Muscle of leg (tissue), 16 donors: ENCODE measurements at places on chromosomes 5 and 9. TPM values are rescaled to one million over a fixed set of nuclear protein-coding genes. Genes with fewer than 3 reads are reported as not detected.

GRCh38 chr9:128072144-128073021 lies 4.4 kb downstream of the SLC25A25 start:
- peak; percentile 92 for DNase-seq

GRCh38 chr5:127577458-127577857 lies 60.0 kb downstream of the PRRC1 start:
- no peak for DNase-seq

DNA sequence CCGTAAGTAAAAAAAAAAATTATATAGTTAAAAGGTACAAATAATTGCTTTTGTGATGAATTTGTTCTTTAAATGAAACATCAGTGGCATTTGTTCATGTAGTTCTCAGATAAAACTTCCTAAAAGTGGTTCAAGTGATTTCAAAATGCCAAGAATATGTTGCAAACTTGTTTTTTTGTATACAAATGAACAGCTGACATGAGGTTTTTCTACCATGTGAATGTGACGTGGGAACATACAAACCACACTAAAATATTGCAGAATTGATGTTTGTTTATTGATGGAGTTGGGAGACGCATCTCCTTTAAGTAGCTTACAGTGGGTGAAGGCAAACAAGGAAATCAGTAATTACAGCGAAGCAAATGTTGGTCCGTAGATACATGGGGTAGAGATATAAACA lies 16.9 kb downstream of the BASP1 start:
- DNase-seq, result no peak

- DNase-seq, result no peak
Observed at GRCh38 chr5:38613992-38614836, 57.8 kb upstream of the LIFR start.

DNA sequence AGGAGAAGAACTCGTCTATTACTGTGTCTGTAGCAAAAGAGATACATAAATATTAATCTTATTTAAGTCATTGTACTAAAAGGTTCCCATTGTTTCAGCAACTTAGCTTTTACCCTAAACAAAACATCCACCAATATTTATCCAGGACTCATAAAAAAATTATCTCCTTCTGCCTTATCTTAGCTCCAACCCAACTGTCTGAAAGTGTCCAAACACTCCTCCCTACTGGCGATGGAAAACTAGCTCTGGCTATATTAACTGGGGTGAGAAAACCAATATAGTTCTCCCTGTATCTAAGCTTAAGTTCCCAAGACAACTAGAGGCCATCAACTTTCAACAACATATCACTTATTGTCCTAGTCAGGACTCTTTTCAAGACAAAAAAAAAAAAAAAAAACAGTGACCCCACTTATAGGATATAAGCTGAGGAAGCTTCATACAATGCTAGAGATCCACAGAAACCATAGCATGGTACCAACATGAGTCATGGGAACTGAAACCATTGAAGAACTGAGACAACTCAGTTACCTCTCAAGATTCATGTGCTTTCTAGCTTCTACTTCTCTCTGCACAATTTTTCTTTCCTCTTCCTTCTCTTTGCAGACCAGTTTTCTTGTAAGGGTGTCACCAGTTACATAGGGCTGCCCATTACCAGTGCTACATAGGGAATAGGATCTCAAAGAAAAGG lies 150.7 kb upstream of the RASA1 start:
- no peak for DNase-seq

- DNase-seq, result no peak
Observed at GRCh38 chr9:108468364-108468763, 387.4 kb downstream of the ACTL7B start.

GRCh38 chr5:112238473-112238872 lies 180.6 kb downstream of the EPB41L4A start:
- no peak for DNase-seq

- DNase-seq, result no peak
Observed at GRCh38 chr5:150219142-150219541, 29.3 kb downstream of the SLC6A7 start.

DNA sequence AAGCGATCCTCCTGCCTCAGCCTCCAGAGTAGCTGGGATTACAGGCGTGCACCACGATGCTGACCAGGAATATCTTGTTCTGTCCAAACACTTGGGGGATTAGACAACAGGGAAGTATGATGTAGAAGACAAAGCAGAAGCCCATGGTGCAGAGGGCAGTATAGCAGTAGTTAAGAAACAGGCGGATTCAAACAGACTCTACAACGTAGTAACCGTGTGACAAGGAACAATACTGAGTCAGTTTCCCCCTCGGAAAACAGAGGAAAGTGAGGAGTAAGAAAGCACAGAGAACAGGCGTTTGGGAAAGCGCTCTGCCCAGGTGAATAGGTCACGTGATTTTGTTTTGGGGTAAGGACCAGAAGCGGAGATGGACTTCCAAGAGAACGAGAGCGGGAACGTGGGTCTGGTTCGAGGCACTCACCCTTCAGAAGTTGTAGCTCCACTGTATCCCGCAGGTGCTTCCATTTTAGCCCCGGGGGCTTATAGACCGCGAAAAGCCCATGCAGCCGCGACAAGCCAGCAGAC lies 306 bp downstream of the TRUB2 start:
- DNase-seq, result no peak

DNA sequence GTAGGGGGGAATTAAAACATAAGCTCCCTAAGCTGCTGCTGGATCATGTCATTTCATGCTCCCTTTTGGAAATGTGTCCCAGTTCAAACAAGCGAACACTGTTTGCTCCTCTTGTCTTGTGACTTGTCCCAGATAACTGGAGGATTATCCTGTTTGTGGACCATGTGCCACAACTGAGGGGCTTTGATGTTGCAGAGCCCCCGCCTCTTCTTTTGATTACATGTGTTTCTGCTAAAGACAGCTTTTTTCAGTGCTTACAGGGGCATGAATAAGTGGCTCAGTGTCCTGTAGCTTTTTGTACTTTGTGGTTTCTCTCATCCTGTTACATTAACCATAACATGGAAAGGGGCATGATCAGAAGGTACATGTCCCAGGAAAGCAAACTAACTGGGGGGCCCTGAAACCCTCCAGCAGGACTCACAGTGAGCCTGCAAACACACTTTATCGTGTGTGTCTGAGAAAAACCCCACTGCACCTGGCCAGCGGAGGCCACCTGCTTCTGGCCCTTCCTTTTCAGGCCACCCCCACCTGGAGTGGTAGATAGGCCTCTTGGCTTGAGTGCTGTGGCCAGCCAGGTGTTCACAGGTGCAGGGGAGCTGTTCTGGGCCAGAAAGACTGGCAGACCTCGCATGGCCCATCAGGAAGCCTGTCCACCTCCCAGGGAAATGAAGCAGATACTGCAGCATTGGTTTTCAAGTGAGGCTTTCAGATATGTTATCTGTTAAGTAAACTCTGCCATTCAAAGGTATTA lies 285.6 kb downstream of the FANCC start:
- DNase-seq, result peak; percentile 42

DNA sequence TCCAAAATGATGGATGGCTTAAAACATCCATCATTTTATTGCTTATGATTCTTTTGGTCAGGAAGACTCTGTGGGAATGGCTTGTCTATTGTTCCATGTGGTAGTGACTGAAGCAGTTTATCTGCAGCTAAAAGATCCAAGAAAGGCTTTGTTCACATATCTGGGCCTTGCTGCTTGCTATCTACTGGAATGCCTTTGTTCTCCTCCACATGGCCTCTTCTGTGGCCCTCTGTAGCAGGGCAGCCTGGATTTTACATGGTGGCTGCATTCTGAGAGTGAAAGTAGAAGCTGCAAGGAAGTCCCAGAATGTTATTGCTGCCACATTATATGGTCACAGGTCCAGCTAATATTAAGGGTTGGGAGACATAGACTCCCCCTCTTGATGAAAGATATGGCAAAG lies 35.1 kb downstream of the DMXL1 start:
- no peak for DNase-seq

- peak; percentile 23 for DNase-seq
Observed at GRCh38 chr5:132746954-132747615, at the start of gene CCNI2. TSS of gene CCNI2 (plus strand) at chr5:132747426. CDS start at chr5:132747496, 70 bp downstream.

- peak; percentile 31 for DNase-seq
Observed at GRCh38 chr9:19231126-19231903, 822 bp downstream of the DENND4C start.

- no peak for DNase-seq
Observed at GRCh38 chr5:95770830-95771708, 39.9 kb downstream of the RHOBTB3 start.

PCDHB10 gene
- 2.1 TPM for total RNA-seq

PPP3R2 gene
- total RNA-seq, result 0.04 TPM

AGXT2 gene
- total RNA-seq, result 0.04 TPM

ASS1 gene
- total RNA-seq, result 59.9 TPM

ST8SIA4 gene
- 9.3 TPM for total RNA-seq

ANKRD31 gene
- total RNA-seq, result 0.27 TPM
